Activated CD8-positive, alpha-beta memory T cell treated with anti-CD3 and anti-CD28 coated beads, Interleukin-2, amount 10 ng/mL, durations not matched to agents 7 days and 5 days (primary cell): ENCODE measurements at places on chromosomes 4 and X. TPM values are rescaled to one million over a fixed set of nuclear protein-coding genes. Genes with fewer than 3 reads are reported as not detected.

HS6ST2 gene
- not detected for total RNA-seq

LANCL3 gene
- total RNA-seq = 0.38 TPM

KLHL13 gene
- 0.30 TPM for total RNA-seq

IGFBP7 gene
- total RNA-seq = not detected

FRMPD3 gene
- total RNA-seq = not detected

LUZP4 gene
- total RNA-seq = not detected

SMPX gene
- not detected for total RNA-seq

MUC7 gene
- not detected for total RNA-seq

NAA11 gene
- not detected for total RNA-seq

SUPT20HL2 gene
- not detected for total RNA-seq

UGT2B11 gene
- not detected for total RNA-seq

TCEAL8 gene
- 28.5 TPM for total RNA-seq

MAGEC3 gene
- not detected for total RNA-seq

CENPVL2 gene
- not detected for total RNA-seq

GLRA3 gene
- not detected for total RNA-seq

GPR101 gene
- total RNA-seq = not detected

SPP1 gene
- 0.54 TPM for total RNA-seq

FABP2 gene
- not detected for total RNA-seq

DIPK2B gene
- total RNA-seq = not detected

LONRF3 gene
- total RNA-seq = 0.35 TPM

DCAF4L1 gene
- total RNA-seq = 0.35 TPM

FGG gene
- not detected for total RNA-seq

AADAT gene
- total RNA-seq = not detected

WNK3 gene
- total RNA-seq = 0.03 TPM

IQCM gene
- total RNA-seq = not detected

FAM9C gene
- total RNA-seq = not detected

AMTN gene
- not detected for total RNA-seq

C4orf50 gene
- total RNA-seq = 0.82 TPM

ASB12 gene
- not detected for total RNA-seq

TMPRSS11E gene
- total RNA-seq = not detected

ATOH1 gene
- total RNA-seq = not detected

NUDT10 gene
- total RNA-seq = 0.91 TPM

TAF7L gene
- total RNA-seq = not detected

MID2 gene
- 3.2 TPM for total RNA-seq

ESX1 gene
- not detected for total RNA-seq

PRDM5 gene
- 1.2 TPM for total RNA-seq

OPHN1 gene
- total RNA-seq = 0.09 TPM

TSPAN7 gene
- not detected for total RNA-seq

RHOXF2B gene
- total RNA-seq = not detected

XG gene
- total RNA-seq = not detected

DCLK2 gene
- not detected for total RNA-seq

RPL9 gene
- total RNA-seq = 900 TPM
